ENCODE measurements at places on chromosomes 2 and 18.
A peak's percentile ranks its signal among the peaks of the same experiment; 100 is the strongest.

GRCh38 chr2:148552675-148553331, 91.7 kb upstream of the EPC2 start:
- DNase-seq = no peak

- DNase-seq = no peak
These were observed 39.9 kb upstream of the DARS1 start for GRCh38 chr2:136025057-136025973.

- no peak for DNase-seq
These were observed 33.0 kb upstream of the SNED1 start for GRCh38 chr2:240965296-240965904.

DNA sequence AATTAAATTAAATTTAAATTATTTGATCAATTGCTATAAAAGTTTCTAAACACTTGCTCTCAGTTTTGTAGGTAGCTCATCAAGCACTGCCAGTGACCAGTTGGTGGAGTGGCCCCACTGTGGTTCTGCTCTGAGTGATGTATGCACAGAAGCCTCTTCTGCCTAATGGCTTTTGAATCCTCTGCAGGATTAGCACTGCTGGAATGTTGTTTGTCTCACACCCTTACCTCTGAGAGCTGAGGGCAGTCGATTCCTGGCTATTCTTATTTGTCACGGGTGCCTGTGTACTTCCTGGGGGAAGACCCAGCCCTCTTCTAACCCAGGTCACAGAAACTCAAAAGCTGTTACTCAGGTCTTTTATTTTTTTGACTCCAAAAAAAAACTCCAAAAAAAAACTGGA, 9.5 kb downstream of the CAPN14 start:
- DNase-seq = no peak

DNA sequence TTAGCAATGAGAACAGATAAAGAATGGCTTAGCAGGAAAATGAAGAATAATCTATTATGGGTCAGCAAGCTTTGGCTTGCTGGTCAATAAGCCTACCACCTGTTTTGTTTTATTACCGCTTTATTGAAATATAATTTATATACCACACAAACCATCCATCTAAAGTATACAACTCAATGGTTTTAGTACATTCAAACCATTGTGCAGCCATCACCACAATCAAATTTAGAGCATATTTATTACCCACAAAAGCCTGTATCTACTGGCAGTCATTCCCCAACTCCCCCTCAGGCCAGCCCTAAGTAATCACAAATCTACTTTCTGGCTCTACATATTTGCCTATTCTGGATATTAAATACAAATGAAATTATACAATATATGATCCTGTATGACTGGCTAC, 17.2 kb downstream of the PPP3R1 start:
- no peak for DNase-seq

DNA sequence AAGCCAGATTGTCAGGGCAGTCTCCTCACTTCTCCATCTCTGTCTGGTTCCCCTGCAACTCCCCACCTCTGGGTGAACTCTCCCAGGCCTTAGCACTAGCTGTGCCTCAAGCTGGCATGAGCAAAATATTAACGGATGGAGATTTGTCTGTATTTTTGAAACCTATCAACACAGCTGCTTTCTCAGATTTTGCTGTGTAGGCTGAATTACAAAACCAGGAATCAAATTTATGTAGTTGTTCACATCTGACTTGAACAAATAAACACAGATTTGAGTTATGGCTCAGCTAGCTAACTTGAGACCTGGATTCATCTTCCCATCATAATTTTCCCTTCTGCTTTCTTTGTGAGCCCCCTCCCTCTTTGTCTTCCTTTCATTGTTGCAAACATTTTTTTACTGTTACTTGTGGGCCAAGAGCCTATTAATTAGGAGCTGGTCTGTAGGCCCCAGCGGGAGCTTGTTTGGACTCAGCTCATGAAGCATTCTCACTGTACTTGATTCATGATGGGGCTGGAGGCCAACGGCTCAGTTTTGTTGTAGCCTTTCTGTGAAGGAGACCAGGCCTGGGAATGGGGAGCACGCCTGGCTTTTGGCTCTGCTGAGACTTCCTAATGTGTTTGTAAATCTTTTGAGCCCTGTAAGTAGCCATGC, 164.1 kb upstream of the GATA6 start:
- no peak for DNase-seq

- DNase-seq = peak; percentile 77
These were observed 404.9 kb downstream of the CPS1 start for GRCh38 chr2:210961249-210961648.

DNA sequence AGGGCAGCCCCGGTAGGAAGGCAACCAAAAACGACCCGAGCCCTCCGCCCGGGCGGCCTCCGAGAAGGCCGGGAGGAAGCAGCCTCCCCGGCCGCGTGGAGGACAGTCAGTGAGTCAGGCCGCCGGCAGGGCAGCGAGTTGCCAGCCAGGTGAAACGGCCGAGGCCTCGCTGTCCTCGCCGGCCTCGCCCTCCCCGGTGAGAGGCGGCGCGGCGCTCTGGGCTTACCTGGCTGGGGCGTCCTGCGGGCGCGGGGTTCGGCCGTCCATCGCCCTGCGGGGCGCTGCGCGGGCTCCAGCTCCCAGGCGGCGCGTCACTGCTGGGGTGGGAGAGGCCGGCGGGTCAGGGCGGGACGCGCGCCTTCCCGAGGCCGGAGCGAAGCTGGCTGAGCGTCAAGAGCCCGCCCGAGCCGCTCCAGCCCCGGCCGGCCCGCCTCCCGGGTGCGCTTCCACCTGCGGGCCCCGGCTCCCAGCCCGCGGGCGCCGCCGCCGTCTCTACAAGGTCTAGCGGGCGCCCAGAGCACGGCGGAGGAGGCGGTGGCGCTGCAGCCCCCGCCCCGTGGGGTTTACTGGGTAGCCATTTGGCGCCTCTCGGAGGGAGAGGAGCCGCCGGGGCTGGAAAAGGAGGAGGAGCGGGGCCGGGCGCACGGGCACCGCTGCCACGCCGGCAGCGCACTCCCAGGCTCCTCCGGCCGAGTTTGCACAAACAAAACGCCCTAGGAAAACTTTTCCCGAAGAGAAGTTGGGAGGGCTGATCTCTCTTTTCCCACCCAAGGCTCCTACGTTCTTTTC, 499 bp downstream of the COBLL1 start:
- DNase-seq = peak; percentile 64

DNA sequence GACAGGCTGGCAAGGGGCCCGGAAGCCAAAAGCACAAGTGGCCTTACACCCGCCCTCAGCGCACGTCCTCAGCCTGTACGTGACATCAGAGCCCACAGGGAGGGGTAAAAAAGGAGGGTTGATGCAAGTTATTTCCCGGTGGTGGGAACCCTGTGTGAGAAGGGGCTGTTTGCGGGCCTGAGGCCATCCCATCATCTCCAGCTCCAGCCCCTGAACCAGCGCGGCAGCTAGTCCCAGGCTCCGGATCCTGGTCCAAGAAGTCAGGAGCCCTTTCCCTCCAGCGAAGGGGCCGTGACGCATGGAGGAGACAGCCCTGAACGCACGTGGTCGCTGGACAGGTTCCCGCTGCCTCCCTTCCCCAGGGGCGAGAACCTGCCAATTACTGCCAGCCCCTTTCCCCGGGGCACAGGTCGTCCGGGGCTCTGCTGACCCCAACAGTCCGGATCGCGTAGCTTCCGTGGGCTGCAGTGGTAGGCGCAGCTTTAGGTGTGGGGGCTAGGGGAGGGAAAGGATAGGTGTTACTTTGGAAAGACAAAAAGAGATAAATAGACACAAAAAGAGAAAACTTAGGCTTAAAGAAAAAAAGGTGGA, 1.3 kb upstream of the LRP2 start:
- DNase-seq = no peak

DNA sequence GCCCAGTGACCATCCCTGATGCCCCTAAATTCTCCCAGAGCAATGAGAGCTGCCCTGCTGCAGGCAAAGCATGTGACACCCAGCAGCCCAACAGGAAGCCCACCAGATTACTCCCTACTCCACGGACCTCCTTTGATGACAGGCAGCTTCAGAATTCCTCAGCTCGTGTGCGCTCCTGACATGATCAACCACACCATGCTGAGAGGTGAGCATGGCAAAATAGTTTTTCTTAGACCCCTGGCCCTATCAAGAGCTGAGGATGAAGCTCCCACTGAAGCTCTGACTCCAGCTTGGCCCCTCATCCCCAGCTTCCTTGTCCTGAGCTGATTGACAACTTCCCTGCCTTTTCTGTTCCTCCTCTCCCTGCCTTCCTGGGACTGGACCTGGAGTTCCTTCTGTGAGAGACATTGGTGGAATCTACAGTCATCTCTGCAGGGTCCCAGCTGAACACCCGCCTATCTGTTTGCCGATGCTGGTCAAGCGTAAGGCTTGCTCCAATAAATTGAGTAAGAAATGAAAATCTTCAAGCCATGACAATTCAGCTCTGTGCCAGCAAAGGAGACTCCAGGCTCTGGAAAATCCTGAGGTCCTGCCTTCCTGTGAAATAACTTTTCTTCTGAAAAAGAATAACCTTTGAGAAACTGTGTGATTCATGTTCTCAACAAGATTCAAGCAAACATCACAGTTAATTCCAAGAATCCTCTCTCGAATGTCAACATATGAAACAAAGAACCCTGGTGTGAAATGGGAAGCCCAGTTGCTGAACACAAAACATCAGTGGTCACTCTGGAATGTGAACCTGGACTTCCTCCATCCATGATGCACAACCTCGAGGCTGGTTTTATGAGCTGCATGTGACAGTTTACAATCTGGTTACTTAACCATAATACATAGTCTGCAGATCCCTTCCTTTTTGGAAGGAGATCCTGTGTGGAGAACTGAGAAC, 201.1 kb downstream of the SPP2 start:
- peak; percentile 95 for DNase-seq

DNA sequence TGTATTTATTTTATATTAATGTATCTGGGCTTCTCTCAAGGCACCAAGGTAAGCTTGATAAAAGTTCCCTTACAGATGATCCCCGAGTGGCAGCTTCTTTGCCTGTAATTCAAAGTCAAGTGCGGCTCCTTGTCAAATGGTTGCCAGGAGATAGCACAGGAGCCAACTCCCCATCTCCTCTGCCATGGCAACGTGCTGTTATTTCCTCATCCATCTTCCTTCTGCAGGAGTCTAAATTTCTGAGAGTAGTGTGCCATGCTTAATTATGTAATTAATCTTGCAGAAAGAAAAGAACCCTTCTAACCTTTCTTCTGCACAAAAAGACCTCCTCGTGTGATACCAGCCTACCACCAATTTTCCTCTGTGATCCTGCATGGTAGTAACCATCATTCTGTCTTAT, 46.2 kb upstream of the ACMSD start:
- DNase-seq = no peak

DNA sequence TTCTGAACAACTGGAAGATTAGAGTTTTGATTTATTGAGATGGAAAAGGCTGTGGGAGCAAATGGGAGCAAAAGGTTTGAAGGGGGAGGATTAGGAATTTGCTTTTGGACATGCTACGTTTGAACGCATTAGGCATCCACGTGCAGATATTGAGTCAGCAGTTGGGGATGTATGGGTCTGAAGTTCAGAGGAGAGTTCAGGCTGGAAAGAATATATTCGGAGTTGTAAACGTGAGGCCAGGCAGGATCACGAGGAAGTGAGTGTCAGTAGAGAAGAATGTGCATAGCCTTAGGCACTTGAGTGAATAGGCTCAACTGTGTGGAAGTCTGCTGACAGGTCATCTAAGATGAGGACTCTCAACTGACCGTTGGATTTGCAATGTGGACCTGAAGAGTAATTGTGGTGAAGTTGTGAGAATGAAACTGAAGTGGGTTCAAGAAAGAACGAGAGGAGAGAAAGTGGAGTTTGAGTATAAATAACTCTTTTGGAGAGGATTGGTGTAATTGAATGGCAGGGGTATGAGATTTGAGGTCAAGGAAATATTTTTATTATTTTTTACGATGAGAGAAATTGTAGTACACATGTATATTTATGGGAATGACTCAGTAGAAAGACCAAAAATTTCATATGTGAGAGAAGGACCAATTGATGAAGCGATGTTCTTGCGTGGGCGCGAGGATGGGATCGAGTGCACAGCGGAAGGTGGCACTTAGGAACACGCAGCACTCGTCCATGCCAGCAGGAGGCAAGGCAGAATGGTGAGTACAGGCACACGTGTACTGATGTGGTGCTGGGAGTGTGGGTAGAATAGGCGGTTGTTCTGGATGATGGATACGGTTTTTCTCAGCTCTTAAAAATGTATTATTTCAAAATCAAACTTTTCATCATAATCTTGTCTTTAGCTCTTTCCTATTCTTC, 40.5 kb upstream of the POLE4 start:
- DNase-seq = peak; percentile 47

- DNase-seq = no peak
These were observed 64.1 kb downstream of the CCDC93 start for GRCh38 chr2:117949806-117950205.

DNA sequence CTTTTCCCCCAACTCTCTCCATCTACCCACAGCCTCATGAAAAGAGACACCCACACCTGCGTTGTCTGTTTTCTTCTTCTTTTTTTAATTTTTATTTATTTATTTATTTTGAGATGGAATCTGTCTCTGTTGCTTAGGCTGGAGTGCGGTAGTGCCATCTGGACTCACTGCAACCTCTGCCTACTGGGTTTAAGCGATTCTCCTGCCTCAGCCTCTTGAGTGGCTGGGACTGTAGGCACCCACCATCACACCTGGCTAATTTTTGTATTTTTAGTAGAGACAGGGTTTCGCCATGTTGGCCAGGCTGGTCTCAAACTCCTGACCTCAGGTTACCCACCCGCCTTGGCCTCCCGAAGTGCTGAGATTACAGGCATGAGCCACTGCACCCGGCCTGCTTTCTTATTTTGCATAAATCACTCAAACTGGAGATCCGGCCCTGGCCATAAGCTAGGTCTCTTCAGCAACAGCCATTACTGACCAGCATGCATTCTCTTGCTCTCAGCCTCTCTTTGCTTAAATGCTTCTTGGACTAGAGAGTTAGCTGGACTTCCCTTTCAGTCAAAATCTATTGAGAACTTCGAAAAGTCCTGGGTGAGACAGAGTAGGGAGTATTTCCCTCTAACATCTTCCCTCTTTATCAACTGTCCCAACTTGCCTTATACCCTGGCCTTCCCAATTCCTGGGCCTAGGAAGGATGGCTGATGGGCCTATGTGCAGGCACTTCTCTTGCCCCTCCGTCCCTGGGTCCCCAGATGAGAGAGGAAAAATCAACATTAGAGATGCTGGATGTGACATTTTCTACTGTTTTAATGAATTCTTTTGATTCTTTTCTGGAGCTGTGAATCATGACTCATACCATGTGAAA, 27.3 kb downstream of the MYCN start:
- no peak for DNase-seq

GRCh38 chr2:74072565-74072964, 75.1 kb downstream of the BOLA3 start:
- DNase-seq = no peak

DNA sequence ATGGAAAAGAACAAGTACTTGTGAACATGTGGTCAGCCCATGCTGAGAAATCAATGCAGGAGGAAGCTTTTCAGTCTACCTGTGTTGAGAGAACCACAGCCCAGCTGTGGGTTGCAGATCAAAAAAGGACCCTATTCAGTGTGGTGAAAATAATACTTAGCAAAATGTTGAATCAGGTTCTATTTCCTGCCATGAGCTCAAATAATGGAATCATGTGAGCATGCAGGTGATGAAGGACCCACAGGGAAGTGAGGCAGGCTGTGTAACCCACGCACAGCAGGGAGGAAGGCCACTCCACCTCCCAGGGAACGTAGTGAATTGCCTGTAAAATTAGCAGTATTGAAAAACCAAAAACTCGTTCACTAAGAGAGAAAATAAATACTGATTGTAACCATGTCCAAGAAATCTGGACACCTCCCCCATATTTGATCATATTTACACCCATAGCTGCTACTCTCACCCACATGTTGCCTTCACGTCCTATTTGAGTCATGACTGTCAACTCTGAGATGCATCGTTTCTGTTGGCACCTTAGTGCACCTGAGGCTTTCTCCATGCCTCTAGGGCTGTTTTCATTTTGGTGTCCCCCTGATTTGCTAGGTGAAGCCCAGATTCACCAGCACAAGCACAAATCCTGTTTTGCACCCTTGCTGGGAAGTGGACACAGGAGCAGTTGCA, 20.5 kb upstream of the BCL2L11 start:
- no peak for DNase-seq

- DNase-seq = no peak
These were observed 20.3 kb upstream of the RBBP8 start for GRCh38 chr18:22912835-22913234.
